Spleen (tissue), 13 donors: ENCODE measurements at places on chromosomes 2 and 18. TPM values are rescaled to one million over a fixed set of nuclear protein-coding genes. Genes with fewer than 3 reads are reported as not detected.
A peak's percentile ranks its signal among the peaks of the same experiment; 100 is the strongest.

GRCh38 chr2:6986912-6987361 lies 69.7 kb downstream of the RNF144A start:
- H3K4me1 ChIP-seq: peaks cover 21% of the 10 kb centered on the region
- H3K27ac ChIP-seq: peak overlapping the region; percentile 61
- peak; percentile 66 for DNase-seq
- no peaks in the 10 kb centered on the region for H3K27me3 ChIP-seq

DNA sequence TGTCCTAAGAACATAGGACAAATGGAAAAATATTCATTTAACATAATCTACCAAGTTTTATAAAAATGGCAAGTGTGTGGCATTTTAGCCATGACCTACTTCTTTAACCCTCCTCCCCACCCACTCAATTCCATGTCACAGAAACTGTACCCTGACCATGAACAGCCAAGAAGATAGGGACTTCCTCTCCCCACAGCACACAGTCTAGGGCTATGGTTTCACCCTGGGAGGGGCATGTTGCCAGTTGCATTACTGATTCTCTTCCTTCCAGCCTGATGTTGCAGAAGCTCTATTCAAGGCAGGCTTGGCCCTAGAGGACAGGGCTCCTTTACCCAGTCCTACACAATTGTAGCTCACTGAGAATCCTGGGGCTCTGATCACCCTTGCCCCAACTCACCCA lies 153.6 kb upstream of the KLF7 start:
- no peak for DNase-seq
- no peaks in the 10 kb centered on the region for H3K36me3 ChIP-seq
- H3K27ac ChIP-seq: no peak overlapping the region
- H3K27me3 ChIP-seq: no peaks in the 10 kb centered on the region
- H3K4me3 ChIP-seq: no peak overlapping the region

DNA sequence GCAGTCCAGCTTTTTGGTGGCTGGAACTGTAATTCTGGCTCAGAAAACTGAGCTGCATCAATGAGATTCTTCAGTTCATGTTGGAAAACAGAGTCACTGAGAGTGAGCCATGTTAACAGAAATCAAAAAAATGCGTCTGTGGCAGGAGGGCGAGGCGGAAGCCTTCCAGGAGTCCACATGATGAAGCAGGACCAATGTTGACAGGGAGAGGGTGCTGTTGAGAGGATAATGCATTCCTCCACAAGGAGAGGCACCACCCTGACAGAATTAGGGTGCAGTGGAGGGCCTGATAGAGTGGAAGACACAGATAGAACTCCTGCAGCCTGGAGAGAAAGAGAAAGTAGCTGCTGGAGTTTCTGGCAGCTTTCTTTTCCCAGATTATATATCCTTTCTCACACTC lies 111.5 kb downstream of the MGAT5 start:
- no peaks in the 10 kb centered on the region for H3K27me3 ChIP-seq
- H3K4me3 ChIP-seq: no peak overlapping the region
- peaks cover 5% of the 10 kb centered on the region for H3K4me1 ChIP-seq

DNA sequence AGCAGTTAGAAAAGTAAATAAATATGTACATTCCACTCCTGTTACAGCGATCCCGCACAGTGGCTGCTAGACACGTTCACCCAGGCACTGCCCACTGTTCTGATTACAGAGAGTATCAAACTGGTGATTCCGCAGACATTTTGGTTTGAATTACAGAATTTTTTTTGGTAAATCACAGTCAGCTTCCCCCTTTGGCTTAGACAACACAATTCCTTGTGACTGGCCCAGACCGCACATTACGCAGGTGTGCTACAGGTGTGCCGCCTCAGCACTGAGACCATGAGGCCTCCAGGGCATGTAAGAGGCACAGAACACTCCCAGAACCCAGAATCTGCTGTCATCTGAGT lies 112.3 kb downstream of the PXDN start:
- no peak for DNase-seq
- no peaks in the 10 kb centered on the region for H3K4me1 ChIP-seq
- H3K27ac ChIP-seq: no peak overlapping the region
- no peaks in the 10 kb centered on the region for H3K27me3 ChIP-seq
- no peak overlapping the region for H3K4me3 ChIP-seq

- H3K4me1 ChIP-seq: no peaks in the 10 kb centered on the region
- DNase-seq: no peak
- no peaks in the 10 kb centered on the region for H3K36me3 ChIP-seq
- H3K4me3 ChIP-seq: no peak overlapping the region
- H3K27me3 ChIP-seq: no peaks in the 10 kb centered on the region
- no peak overlapping the region for H3K27ac ChIP-seq
These were observed 349.1 kb upstream of the MAP2 start for GRCh38 chr2:209074711-209075110.

DNA sequence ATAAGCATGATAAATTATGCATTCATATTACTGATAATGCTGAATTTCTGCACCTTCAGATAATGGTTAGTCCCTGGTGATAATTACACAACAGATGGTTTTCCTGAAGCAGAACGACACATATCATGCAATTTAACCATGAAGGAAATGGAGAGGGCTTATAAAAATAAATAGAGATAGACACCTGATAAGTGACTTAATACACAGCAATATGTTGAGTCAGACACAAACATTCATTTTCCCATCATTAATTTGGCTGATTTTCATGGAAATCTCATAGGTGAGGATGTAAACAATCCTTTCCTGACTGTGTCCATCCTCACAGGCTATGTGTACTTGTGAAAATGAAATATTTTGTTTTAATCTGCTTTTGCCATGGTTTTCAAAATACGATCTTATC lies 36.9 kb upstream of the DSEL start:
- H3K36me3 ChIP-seq: no peaks in the 10 kb centered on the region
- no peaks in the 10 kb centered on the region for H3K27me3 ChIP-seq
- peaks cover 5% of the 10 kb centered on the region for H3K4me1 ChIP-seq

GRCh38 chr2:216279459-216279858 lies 92.8 kb downstream of the MARCHF4 start:
- no peaks in the 10 kb centered on the region for H3K27me3 ChIP-seq
- H3K27ac ChIP-seq: no peak overlapping the region
- DNase-seq: no peak
- no peaks in the 10 kb centered on the region for H3K4me1 ChIP-seq
- H3K36me3 ChIP-seq: no peaks in the 10 kb centered on the region

DNA sequence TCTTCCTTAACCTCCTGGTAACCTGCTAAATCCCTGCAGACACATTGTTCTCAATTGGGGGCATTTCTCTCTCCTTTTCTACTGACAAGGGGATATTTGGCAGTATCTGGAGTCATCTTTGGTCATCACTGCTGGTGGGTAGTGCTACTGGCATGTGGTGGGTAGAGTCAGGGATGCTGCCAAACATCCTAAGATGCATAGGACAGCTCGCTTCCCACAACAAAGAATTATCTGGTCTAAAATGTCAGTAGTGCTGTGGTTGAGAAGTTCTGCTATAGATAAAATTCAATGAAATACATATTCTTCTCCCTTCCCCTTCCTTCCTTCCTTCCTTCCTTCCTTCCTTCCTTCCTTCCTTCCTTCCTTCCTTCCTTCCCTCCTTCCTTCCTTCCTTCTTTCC lies 18.7 kb upstream of the LHCGR start:
- no peak for DNase-seq
- no peaks in the 10 kb centered on the region for H3K4me1 ChIP-seq
- H3K27ac ChIP-seq: no peak overlapping the region
- H3K27me3 ChIP-seq: no peaks in the 10 kb centered on the region
- H3K36me3 ChIP-seq: no peaks in the 10 kb centered on the region

- no peak overlapping the region for H3K27ac ChIP-seq
- no peaks in the 10 kb centered on the region for H3K4me1 ChIP-seq
- H3K4me3 ChIP-seq: no peak overlapping the region
- H3K36me3 ChIP-seq: no peaks in the 10 kb centered on the region
These were observed 183.7 kb upstream of the COPS8 start for GRCh38 chr2:236901956-236902355.

CDH2 gene
- 14.3 TPM for total RNA-seq

TRABD2A gene
- 11.0 TPM for total RNA-seq

FAM228A gene
- total RNA-seq: 1.3 TPM
